CD4-positive, alpha-beta T cell treated with Interleukin-17A for 1 hour (primary cell): ENCODE measurements at places on chromosomes 4 and X.

DNA sequence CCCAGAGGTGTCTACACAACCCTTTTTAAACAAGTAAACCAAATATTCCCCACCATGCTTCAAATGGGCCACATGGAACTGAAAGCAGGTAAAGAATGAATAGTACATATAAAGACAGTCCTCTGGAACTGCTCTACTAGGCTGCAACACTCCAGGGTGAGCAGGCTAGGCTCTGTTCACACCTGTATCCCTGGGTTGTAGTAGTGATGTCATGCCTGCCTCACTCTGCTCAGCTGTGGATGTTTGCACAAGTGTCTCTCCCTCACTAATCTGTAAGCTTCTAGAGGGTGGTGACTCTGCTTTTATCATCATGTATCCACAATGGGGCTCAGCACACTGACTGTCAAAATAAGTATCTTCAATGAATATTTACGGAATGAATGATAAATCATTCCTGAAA, 20.4 kb downstream of the LEF1 start:
- DNase-seq: no peak

DNA sequence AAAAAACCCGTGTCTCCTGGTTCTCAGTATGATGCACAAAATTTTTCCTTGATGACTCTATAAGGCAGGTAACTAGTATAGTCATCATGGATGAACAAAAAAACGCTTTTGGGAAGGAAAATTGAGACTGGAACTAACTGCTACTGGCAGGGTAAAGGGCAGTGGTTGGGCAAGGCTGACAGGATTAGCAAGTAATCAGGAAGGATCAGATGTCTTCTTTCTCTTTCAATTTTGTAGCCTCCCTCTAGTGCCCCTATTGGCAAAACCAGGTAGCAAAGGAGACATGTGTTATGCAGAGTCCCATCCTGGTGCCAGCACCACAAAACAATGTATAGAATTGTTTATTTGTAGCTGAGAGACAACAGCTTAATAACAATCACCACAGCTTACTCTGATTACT, 12.8 kb upstream of the SLITRK4 start:
- no peak for DNase-seq

- no peak for DNase-seq
Observed at GRCh38 chr4:181830404-181831035, 412.7 kb upstream of the TENM3 start.

GRCh38 chr4:98661371-98662054, 3.1 kb upstream of the TSPAN5 start:
- no peak for DNase-seq

DNA sequence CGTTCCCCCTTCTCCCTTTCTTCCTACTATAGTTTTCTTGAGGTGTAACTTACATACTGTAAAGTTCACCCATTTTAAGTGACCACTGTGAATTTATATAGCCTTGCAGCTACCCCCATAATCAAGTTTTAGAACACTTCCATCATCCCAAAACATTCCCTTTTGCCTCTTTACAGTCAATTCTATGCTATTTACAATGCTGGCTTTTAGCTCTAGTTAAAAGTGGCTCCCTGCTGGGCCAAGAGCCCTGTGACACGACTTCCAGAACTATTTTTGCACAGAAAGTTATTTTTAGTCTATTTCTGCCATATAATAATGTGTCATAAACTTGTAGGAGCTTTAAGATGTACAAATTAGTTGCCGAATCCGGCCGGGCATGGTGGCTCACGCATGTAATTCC, 26.9 kb downstream of the MAP7D2 start:
- DNase-seq: no peak

DNA sequence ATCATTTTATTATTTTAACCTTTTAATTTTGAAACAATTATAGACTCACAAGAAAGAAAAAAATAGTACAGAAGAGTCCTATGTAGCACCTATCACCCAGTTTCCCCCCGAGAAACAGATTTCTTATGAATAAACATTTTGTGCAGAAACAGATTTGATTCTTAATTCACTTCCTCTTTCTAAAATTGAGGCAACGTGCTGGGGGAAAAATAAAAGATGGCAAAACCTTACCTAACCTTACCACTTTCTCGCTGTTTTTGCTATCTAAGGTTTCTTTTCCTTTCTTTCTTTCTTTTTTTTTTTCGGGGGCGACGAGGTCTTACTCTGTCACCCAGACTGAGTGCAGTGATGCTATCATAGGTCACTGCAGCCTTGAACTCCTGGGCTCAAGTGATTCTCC, 4.3 kb upstream of the CLNK start:
- DNase-seq: no peak

DNA sequence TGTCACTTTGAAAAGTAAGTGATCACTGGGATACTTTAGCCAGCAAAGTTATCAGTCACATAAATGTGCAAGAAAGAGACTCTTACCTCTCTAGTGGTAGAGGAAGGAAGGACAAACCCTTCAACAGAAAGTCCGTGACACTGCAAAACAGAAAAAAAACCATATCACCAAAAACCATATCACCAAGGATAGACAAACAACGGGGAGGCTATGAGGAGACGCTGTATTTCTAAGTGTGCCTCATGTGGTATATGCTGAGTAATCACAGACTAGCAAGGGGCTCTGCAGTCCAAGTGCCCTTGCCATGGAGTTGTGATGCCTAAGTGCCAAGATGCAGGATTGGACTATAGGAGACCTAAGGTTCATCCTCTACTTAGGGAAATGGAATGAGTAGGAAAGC, 11.5 kb upstream of the HDAC8 start:
- DNase-seq: no peak
